ENCODE measurements at places on chromosomes 13 and 19.

DNA sequence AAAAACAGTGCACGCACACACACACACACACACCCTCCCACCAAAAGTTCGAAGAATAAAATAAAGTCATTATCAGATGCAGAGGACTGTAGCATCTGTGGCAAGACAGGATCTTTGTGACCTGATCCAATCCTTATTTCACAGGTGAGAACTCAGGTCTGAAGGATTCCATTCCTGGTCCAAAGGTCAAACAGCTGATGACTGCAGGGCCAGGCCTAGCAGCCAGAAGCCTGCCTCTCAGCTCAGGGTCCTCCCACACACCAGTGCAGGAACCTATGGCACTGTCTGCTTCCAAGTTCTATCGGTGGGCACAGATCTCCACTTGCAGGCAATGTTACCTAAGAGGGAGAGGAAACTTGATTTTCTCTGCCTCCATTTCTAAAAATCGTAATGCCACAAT lies 57.5 kb downstream of the SERP2 start:
- no peak for DNase-seq

- DNase-seq: no peak
These were observed 230.4 kb downstream of the ATP8A2 start for GRCh38 chr13:25602176-25602575.

- DNase-seq: no peak
These were observed 601 bp downstream of the SLC46A3 start for GRCh38 chr13:28718196-28718542.

DNA sequence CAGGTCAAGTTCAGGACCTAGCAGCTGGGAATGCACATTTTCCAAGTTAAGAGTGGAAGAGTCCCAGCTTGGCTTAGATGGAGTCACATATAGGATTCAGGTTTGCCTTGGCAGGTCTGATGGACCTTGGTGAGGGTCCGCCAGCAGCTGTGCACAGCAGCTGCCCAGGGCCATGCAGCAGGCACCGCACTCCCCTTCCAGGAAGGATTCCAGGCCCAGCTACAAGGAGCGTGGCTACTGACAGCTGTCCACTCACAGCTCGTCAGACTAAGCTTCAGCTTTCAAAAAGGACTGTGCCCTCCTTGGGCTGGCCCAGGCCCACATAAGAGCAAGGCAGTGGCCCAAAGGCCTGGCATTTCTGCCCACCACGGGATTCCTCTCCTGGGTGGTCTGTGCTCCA lies 68.4 kb downstream of the ALOX5AP start:
- no peak for DNase-seq

GRCh38 chr19:30457484-30457883 lies 85.3 kb downstream of the ZNF536 start:
- DNase-seq: no peak

DNA sequence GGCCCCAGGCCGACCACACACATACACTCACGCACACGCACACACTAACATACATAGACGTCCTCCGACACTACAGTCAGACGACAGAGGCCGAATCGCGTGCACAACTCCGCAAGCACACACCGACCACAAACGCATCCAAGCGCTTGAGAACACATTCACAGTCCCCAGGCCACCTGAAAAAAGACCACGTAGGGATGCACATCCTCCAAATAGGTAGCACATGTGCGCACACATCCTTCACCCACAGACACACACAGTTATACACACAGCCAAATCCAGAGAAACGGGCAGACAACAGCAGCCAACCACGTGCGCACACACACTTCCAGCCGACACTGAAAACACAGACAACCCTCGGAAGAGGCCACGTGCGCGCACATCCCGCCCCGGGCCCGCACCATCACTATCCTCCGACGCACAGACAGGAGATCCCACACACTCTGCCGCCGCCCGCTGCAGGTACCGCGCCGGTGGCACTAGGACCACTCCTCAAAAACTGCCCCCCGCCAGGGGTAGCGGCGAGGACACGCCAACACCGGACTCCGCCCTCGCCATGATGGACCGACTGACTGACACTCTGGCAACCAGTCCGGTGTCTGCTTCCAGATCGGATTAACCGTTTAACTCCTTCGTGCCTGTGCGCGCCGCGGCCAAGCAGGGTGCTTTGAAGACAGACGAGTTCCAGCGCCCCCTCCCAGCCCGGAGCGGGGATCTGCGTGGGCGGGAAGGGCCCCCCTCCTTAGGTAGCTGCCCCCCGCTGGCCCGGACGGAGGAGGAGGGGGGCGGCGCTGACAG lies 493 bp upstream of the PDE4A start:
- peak; percentile 79 for DNase-seq

DNA sequence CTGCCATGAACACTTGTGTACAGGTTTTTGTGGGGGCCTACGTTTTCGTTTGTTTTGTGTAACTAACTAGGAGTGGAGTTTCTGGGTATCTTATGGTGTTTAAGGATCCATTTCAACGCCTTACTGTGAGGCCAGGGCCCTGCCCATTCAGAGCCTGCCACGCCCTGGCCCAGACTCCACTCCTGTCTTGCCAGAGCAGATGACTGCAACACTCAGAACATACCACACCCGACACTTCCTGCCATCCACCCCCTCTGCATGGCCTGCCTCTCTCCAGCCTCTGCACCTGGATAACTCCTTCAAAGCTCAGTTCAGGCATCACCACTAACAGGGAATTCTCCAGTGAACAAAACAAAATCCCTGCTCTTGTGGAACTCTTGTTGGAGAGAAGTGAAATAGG lies 43.2 kb downstream of the RGCC start:
- no peak for DNase-seq

GRCh38 chr19:28880735-28881401 lies 332.1 kb downstream of the UQCRFS1 start:
- DNase-seq: no peak

GRCh38 chr13:24718192-24718965 lies 38.2 kb downstream of the ATP12A start:
- DNase-seq: no peak

DNA sequence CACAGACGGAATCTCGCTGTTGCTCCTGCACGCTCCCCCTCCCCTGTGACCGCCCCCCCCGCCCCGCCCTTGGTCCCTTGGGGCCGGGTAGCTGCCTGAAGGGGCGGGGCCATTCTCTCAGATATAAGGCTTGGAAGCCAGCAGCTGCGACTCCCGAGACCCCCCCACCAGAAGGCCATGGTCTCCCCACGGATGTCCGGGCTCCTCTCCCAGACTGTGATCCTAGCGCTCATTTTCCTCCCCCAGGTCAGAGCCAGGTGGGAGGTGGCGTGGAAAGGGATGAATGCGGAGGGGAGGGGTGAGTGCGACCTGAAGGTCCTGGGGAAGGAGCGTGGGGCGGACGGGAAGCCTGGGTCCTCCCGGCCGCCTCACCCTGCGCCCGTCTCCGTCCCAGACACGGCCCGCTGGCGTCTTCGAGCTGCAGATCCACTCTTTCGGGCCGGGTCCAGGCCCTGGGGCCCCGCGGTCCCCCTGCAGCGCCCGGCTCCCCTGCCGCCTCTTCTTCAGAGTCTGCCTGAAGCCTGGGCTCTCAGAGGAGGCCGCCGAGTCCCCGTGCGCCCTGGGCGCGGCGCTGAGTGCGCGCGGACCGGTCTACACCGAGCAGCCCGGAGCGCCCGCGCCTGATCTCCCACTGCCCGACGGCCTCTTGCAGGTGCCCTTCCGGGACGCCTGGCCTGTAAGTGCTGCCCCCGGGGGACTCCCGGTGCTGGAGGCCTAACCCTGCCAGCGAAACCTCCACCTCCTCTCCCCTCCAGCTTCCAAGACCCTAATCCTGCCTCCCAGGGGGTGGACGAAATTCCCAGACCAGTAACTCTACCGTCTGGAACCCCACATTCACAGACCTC lies at the start of gene DLL3:
DLL3 (plus strand) TSS at position 150 of the 845 bp plus-strand sequence; CDS start at position 178, 28 bp downstream.
- DNase-seq: no peak

DNA sequence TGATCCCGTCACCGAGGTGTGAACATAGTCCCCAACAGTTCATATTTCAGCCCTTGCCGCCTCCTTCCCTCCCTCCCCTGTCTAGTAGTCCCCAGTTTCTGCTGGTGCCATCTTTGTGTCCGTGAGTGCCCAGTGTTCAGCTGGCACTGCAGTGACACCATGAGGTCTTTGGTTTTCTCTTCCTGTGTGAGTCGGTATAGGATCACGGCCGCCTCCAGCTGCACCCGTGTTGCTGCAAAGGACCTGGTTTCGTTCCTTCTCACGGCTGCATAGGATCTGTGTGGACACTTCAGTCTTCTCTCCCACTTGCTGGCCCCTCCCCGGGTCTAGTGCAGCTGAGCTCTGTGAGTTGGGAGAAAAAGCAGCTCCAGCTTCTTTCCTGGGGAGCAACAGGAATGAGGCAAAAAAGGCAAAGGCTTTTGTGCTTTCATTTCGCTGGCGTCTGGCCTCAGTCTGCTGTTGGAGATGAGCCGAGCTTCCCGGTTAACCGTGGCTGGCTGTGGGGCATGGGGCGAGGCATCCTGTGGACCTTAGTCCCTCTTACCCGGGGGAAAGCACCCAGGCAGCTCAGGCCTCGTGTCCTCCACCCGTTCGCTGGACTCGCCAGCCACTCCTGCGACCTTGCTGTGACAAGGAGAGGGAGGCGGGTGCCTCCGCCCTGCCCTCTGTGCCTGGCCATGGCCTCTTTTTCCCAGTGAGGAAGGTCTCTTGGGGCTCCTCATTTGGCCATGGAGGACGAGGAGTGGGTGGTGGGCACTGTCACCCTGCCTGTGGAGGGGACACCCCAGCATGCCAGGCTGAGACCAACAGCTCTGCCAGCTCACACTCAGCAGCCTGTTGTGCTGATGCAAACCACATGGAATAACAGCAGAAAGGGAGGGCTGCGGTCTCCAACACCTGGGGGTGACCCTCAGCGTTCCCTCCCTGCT lies 196.5 kb downstream of the TEX29 start:
- no peak for DNase-seq

GRCh38 chr19:55623561-55623960 lies 805 bp downstream of the ZNF784 start:
- no peak for DNase-seq

DNA sequence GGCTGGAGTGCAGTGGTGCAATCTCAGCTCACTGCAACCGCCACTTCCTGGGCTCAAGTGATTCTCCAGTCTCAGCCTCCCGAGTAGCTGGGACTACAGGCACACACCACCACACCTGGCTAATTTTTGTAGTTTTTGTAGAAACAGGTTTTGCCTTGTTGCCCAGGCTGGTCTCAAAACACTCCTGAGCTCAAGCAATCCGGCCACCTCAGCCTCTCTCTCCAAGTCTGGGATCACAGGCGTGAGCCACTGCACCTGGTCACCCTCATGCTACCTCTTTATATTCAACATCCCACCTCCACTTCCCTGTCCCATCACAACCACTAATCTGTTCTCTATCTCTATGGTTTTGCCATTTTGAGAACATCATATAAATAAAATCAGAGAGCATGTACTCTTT lies 155.7 kb downstream of the PTPRS start:
- DNase-seq: no peak

DNA sequence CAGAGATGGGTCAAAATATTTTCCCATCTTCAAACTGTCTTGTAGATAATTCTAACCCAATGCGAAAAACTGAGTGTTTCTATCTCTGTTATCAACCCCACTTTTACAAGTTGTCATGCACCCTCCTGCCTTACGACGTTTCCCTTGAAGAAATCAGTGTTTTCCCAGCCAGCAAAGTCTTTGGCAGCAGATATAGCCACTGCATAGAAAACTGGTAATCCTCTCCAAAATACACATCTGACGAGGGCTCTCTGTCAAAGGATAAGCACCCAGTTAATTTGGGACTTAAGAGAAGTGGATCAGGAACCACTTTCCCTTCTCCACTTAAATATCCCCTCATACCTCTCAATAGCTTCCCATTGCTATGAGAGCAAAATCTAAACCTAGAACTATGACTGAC lies 351.9 kb upstream of the MIR17HG start:
- no peak for DNase-seq

GRCh38 chr13:112699322-112699918 lies 9.6 kb downstream of the ATP11A start:
- no peak for DNase-seq

GRCh38 chr19:10260141-10260584 lies 8.1 kb downstream of the MRPL4 start:
- no peak for DNase-seq

DNA sequence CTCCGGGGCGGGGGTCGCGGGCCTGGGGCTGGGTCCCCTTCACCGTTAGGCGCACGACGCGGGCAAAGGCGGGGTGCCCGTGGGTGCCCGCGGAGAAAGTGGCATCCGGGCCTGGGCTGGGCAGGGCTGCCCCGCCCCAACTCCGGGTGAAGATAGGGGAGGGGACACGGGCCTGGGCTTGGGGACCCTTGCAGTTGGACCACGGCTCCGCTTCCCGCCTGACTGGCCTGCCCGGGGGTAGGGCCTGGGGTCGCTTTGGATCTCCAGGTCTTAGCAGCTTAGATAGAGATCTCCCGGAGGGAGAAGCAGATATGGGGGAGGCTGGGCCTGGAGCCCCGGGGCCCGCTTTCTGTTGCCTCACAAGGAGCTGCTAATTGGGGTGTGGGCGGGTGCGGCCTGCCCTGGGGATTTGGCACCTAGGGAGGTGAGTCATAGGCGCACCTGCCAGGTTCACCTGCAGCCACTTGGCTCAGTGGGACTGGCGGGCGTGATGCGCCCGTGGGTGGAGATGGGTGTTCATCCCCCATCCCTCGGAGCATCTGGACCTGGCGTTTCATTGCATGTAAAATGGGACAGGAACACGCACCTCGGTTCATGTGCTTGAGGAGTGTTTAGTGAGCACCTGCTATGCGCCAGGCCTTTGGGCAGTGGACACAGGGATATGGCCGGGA lies 585 bp downstream of the MAP1S start:
- no peak for DNase-seq

DNA sequence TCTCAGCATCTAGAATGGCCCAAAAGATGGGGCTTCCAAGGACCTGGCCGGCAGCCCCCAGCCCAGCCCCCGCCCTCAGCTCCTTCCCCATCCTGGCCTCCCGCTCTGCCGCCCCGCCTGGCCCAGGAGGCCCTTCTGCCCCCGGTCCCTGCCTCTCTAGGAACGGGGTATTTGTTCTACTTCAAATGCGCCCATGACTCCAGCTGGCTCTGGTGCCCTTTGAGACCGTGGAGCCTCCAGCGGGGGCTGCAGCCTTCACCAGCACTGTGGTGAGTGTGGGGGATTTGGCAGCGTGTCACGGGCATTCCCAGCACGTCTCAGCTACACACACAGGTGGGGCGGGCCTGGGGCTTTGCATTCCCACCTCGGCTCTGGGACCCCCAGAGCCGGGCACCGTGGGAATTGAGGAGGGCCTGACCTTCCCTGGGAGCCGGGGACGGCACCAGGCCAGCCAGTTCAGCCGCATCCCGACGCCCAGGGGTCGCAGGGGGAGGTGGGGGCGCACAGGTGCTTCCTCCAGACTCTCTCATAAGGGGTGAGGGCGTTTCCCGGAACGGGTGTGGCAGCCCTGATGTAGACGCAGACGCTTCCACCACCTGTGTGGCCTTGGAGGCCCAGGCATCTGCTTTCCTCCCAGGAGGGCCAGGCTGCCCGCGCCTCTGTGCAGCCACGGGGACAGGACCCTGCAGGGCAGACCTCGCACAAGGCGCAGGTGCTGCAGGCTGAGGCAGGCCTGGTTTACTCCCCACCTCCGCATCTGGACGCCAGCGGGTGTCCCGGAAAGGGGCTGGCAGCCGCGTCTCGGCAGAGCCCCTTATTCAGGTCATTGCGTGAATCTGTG lies 947 bp downstream of the ATP4B start:
- DNase-seq: peak; percentile 24
